Activated naive CD4-positive, alpha-beta T cell (primary cell): ENCODE measurements at places on chromosomes 3 and 15.

GRCh38 chr3:195999896-196000295, 82.0 kb downstream of the TFRC start:
- no peak for DNase-seq

DNA sequence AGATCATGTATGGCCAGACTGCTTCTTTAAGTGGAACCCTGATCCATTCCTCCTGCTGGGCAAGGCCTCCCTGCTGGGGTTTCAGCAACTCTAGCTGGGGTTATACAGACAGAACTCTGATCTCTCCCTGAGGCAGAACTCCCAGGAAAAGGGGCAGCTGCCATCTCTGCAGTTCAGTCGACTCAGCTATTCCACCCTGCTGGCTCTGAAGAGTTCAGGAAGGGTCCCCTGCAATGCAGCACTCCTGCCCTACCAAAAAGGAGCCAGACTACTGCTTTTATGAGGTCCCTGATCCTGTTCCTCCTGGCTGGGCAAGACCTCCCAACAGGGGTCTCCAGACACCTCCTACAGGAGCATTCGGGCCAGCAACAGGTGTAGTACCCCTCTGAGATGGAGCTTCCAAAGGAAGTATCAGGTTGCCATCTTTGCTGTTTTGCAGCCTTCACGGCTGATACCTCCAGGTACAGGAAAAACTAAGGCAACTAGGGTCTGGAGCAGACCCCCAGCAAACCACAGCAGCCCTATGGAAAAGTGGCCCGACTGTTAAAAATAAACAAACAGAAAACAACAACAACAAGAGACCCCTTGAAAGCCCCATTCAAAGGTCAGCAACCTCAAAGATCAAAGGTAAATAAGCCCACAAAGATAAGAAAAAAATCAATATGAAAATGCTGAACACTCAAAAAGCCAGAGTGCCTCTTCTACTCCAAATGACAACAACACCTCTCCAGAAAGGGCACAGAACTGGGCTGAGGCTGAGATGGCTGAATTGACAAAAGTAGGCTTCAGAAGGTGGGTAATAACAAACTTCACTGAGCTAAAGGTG, 14.2 kb upstream of the CP start:
- no peak for DNase-seq

DNA sequence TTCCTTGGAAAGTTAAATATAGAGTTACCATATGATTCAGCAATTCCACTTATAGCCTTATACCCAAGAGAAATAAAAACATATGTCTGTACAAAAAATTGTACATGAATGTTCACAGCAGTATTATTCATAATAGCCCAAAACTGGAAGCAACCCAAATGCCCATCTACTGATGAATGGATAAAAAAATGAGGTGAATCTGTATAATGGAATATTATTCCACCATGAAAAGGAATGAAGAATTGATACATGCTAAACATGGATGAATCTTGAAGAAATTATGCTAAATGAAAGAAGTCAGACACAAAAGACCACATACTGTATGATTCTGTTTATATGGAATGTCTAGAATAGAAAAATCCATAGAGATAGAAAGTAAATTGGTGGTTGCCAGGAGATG, 61.4 kb downstream of the TTC23 start:
- no peak for DNase-seq

DNA sequence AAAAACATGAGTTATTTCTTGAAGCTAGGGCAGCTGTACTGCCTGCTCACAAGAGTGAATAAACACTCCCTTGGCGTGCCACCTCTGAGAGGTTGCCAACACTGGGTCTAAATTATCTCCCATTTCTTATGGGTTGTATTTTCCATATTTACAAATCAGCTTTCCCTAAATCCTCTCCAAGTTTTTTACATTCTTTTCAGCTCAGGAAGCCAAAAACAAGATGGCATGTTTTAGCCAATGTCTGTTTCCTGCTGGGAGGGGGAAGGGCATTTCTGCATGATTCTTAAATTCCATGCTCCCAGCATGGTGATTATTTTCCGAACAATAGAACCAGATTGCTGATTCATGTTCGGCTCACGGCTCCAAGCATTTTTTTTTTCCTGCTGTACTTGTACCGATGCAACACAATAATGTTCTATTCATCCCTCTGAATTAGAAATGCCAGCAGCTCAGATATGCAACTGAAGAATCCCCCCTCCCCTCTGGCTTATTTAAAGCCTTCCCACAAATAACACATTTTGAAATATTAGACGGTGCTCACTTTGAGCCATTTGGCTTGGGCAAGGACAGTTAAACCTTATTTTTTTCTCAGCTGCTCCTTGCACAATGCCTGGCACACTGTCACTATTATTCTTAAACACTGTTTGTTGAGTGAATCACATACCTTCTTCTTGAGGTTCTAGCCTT, 252.5 kb downstream of the THRB start:
- DNase-seq: no peak

DNA sequence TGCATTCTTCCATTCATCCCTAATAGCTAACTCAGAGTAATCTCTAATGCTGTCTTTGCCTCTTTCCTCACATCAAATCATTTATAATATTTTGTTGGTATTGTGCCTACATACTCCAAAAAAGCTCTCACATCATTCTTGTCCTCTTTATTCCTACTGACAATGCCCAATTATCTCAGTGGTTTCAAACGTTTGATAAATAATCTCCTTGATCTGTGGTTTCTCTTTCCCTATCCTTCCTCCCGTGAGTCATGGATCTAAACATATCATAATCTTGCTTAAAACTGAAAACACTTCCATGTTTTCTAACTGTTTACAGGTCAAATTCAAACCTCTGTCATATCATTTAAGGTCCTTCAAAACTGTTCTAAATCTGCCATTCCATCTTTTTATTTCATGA, 115.1 kb downstream of the CNTN6 start:
- DNase-seq: no peak

DNA sequence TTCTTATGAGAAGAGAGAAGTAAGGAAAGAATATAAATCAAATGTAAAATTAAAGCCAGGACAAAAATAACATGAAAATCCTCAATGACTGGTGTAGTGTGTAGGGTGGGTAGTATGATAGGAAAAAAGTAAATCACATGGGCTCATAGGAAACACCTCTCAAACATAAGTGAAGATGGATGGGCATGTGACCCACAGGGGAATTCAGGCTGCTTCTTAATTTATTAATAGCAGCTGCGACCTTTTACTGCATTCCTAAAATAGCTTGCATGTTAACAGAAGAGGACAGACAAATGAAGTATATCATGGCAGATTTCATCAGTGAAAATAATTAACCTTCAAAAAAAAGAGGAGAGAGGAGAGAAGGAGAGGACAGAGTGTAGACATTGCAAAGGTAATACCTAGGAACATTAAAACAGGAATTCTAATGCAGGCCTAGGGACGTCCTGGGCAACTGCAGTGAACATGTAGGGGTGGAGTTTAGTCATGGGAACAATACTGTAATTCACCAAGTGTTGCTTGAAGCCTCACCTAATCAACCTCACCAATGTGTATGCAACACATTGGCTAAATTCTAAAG, 132.9 kb downstream of the KCNMB2 start:
- no peak for DNase-seq

DNA sequence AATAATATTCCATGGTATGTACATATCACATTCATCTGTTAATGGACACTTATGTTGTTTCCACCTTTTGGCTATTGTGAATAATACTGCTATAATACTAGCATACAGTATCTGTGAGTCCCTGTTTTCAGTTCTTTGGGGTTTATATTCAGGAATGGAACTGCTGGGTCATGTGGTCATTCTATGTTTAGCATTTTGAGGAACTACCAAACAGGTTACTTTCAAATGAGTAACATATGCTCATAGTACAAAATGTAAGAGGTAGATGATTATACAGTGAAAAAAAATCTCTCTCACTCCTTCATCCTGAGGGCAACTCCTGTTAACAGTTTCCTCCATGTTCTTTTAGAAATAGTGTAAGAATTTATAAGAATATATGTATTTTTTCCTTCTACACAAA, 162.2 kb downstream of the PLD1 start:
- no peak for DNase-seq

- no peak for DNase-seq
Observed at GRCh38 chr3:98978068-98978811, 76.7 kb upstream of the DCBLD2 start.

- no peak for DNase-seq
Observed at GRCh38 chr3:106699122-106699521, 678.1 kb upstream of the CCDC54 start.

DNA sequence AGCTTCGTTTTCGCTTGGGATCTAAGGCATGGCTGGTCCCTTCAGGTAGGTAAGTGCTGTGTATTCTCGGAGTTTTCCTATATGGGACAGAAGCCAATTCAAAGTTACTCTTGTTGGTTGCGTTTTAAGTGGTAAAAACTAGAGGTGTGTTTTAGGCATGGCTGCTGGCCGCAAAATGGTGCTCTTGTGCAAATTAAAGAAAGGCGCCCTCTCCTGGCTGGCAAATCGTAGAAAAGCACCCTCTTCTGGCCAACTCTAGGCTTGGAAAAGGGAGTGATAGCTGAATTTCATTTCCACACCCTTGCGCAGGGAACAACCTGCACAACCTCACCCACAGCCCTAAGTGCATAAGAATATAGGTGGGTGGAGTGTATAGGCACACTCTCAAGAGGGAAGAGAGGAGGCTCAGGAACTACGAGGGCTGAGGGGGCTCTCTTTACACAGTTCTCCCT, 23.5 kb downstream of the DRD3 start:
- DNase-seq: no peak

GRCh38 chr3:133935843-133936769, 40.4 kb upstream of the RAB6B start:
- no peak for DNase-seq

- DNase-seq: no peak
Observed at GRCh38 chr15:80861731-80862170, 82.6 kb downstream of the CEMIP start.

DNA sequence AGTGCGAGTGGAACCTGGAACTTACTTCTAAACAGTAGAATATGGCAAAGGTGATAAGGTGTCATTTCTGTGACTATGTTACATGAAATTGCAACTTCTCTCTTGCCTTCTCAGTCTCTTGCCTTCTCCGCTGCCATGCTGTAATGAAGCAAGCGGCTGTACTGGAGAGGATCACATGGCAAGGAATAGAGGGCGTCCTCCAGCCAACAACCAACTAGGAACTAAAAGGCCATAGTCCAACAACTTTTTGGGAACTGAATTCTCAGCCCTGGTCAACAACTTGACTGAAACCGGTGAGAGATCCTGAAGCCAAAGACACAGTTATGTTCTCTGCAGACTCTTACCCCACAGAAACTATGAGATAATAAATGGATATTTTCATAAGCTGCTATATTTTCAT, 143.5 kb downstream of the P3H2 start:
- DNase-seq: no peak

DNA sequence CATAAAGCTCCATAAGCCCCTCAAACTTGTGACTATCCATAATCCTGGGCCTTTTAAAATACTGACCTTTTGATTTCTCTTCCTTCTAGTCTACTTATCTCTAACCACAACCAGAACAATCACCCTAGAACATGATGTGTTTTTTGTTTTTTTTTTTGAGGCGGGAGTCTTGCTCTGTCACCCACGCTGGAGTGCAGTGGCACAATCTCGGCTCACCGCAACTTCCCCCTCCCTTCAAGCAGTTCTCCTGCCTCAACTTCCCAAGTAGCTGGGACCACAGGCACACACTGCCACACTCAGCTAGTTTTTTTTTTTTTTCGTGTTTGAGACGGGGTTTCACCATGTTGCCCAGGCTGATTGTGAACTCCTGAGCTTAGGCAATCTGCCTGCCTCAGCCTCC, 25.1 kb downstream of the VPS39 start:
- no peak for DNase-seq

DNA sequence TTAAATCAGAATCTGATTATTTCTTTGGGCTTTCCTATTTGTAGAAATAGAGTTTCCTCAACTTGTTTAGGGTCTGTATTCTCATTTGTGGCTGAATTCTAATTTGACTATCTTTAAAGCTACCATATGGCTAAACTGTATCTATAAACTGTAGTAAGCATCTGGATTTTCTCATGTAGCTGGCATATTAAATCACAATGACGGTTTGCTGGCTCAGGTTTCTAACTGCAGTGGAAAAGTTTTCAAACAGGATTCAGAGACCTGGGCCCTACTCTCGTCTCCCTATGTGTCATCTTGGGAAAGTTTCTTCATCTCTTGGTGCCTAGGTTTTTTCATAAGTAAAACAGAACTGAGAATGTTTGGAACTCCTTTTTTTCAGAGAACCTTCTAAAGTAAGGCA, 68.3 kb downstream of the GALK2 start:
- no peak for DNase-seq

- DNase-seq: no peak
Observed at GRCh38 chr15:59741274-59741906, 52.3 kb upstream of the BNIP2 start.
